ENCODE measurements at places on chromosomes 3 and 15. TPM values are rescaled to one million over a fixed set of nuclear protein-coding genes. Genes with fewer than 3 reads are reported as not detected.

The FOXB1 gene
- not detected for total RNA-seq

DNA sequence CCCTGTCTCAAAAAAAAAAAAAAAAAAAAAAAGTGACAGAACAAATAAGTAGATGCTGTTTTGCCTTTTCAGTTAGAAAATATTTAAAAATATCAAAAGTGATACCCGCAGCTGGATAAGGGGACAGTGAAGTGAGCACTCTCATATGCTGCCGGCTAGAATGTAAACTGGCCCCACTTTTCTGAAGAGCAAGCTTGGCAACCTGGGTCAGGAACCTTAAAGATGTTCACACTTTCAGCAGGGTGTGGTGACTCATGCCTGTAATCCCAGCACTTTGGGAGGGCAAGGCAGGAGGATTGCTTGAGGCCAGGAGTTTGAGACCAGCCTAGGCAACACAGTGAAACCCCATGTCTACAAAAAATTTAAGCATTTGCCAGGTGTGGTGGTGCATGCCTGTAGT lies 17.4 kb downstream of the FSD2 start:
- no peak for DNase-seq

The CLSTN2 gene
- 20.1 TPM for total RNA-seq

- DNase-seq: no peak
Observed at GRCh38 chr3:1783995-1784394, 314.7 kb upstream of the CNTN4 start.

The DUOXA1 gene
- total RNA-seq: 22.2 TPM

The TRH gene
- total RNA-seq: 0.62 TPM
